ENCODE measurements at places on chromosomes 2 and 18.

GRCh38 chr2:650343-651310 lies 26.6 kb downstream of the TMEM18 start:
- no peak for DNase-seq

GRCh38 chr2:241163601-241164118 lies 13.4 kb downstream of the PPP1R7 start:
- DNase-seq, result no peak

- DNase-seq, result no peak
Measured at GRCh38 chr2:64928813-64929212, 60.4 kb upstream of the SLC1A4 start.

DNA sequence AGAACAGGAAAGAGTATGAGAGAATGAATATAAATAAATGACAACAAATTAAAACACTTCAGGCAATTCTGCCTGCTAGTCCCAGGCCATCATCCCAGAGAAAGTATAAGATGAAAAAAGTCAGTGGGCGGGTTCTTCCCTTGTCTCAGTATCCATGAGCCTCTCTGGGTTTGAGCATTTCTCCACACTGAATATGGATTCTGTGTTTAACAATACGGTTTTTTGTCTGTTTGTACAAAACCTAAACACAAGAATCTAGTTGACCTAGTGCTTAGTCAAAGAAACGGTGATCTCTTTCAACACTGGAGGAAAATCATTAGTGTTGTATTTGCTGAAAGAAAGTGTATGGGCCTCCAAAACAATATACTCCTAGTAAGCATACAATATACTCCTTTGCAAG lies 10.0 kb downstream of the SUCLG1 start:
- DNase-seq, result no peak

- DNase-seq, result no peak
Measured at GRCh38 chr2:212227755-212228154, 310.8 kb downstream of the ERBB4 start.

GRCh38 chr2:96521219-96521618 lies 15.3 kb upstream of the ARID5A start:
- no peak for DNase-seq

- DNase-seq, result no peak
Measured at GRCh38 chr2:234071664-234072063, 21.2 kb downstream of the SPP2 start.

Data from stimulated activated CD8-positive, alpha-beta memory T cell treated with anti-CD3 and anti-CD28 coated beads, Interleukin-7, amount 100 ng/mL, for 1 hour (primary cell).